ENCODE measurements at places on chromosomes 16 and 17.

- DNase-seq: no peak
Measured at GRCh38 chr16:68297908-68298307, 12.8 kb downstream of the SLC7A6OS start.

GRCh38 chr16:79639576-79640311, 39.2 kb upstream of the MAF start:
- DNase-seq: peak; percentile 4

DNA sequence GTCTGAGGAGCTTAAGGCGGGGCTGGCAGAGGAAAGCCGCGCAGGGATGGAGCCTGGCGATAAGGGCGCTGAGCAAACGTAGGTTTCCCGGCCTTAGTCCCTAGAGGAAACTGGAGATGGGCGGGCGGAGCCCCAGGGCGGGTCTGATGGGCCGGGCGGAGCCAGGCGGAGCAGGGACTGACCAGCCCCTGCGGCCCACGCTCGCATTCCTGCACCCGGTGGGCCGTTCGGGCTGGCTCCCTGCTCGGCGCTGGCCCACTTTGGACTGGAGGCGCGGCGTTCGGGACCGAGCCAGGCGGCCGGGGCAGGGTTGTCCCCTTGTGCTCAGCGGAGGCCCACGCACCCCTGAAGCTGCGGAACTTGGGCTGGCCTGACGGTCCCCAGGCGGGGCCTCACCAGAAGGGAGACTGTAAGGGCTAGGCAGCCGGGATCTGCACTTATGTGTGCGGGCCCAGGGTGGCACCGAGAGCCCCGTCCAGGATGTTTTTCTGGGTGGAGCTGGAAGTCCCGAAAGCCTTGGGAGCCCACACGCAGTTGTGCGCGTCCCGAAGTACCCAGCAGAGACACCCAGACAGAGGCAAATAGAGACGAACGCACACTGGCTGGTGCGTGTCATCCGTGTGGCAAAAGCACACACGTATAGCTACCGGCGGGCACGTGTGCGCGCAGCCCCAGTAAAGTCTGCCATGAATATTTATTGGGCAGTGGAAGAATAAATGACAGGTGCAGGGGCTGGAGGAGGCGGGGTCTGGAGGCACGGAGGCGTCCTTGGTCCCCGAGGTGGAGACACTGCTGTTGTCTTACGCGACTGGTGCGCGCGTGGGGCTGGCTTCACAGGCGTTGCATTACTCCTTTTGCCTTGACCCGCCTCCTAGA, 1.4 kb downstream of the PYDC1 start:
- no peak for DNase-seq

DNA sequence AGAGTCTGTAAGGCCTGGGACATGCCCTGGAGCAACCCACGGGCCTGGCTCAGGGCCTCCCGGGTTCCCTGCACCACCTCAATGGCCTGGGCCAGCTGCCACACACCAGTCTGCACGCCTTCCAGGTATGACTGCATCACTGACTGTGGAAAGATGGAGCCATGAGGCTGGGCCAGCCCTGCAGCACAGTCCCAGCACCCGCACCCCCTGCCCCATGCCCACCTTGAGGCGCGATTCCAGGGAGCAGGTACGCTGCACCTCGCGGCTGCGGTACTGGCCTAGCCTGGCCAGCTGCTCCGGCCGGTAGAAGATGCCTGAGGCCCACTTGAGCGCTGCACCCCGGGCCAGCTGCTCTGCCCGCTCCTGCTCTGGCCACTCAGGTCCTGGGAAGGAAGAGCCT, 1.1 kb downstream of the EXOC3L1 start:
- no peak for DNase-seq

DNA sequence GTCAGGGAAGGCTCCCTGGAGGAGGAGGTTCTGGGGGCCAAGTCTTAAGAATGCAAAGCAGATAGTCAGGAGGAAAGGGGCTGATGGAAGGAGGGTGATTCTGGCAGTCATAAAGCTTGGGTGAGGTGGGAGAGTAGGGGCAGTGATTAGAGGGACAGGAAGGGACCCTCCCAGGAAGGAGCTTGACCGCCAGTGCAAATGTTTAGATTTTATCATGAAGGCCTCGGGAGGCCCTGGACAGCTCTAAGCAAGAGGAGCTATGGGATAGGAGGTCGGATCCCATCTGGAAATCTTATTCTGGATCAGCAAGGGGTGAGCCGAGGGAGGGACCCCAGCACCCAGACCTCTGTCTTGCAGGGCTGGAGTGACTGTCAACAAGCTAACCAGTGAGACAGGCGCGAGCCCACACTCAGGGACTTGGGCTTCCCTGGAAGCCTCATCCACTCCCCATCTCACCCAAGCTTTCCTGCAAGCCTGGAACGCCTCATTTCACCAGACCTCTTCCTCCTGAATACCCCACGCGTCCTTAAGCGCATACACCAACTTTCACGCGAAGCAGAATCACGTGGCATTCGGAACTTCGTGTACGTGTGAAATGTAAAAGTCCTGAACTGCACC, 52.0 kb upstream of the CBX4 start:
- no peak for DNase-seq

DNA sequence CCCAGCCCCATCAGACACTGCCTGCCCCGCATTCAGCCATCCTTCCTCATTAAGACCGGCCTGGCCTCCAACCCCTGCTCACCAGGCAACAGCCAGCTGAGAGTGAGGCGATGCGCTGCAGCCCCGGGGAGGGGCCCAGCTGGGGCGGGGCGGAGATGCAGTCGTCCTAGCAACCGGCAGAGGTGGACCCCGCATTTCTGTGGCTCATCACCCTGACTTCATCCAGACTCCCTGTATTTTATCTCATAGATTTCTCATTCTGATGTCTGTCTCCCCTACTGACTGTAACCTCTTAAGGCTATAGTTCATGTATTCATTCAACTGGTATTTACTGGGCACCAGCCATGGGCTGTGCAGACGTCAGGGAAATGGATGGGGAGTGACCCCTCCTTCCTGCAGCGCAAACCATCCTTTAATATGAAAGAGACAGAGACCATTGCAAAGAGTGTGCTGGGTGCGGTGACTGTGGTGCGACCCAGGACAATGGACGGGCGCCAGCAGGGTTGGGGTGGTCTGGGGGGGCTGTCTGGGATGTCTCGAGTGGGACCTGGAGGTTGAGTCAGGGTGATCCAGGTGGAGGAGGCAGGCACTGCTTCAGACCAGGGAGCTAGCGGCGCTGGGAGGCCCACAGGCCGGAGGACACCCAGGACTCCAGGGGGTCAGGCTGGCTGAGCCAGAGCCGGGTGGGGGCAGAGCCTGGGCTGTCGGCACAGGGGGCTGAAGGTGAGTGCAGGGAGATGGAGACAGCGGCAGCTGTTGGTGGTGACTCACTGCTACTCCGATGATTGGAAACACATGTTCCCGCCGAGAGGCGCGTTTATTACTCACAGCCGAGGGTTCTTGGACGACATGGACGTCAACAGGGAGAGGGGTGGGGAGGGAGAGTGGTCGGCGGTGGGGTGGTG, 10.5 kb upstream of the TIMP2 start:
- no peak for DNase-seq

GRCh38 chr16:53960050-53960812, 256.3 kb downstream of the FTO start:
- no peak for DNase-seq

GRCh38 chr17:39927929-39928857, 661 bp downstream of the LRRC3C start:
- no peak for DNase-seq

DNA sequence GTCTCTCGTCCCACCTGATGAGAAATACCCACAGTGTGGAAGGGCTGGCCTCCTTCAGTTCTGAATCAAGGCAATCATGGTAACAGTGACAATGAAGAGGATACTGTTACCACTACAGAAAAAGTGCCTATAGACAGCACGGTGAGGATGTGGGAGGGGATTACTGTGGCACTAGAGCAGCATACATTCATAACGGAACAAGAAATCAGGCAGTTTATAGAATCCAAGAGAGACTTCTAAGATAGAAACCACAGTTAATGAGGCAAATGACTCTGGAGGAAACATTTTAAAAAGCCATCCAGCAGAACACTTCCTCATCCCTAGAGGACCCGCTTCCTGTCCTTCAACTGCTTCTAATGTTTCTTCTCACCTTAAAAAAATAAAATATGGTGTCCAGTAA, 2.7 kb downstream of the RUSF1 start:
- no peak for DNase-seq

DNA sequence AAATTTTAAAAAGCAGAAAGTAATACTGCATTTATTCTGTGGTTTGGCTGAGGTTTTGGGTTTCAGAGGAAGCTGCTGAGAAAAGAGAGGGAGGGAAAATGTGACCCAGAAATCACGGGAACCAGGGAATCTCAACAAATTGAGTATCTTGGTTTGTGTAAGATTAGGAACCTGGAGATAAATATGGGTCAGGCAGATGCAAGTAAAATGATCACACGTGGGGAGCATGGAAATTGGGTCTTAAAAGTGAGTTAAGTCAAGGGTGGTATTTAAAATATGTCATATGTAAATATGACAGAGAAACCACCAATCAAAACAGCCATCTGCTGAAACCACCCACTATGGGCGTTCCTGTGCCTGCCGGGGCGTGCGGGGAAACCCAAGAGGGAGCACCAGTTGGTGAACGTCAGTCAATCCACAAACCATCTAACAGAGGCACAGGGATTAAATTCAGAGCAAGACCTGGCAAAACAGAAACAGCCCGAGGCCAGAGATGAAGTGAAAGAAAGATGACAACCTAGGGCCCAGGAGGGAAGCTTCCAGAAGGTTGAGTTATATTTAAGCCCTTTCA, 33.4 kb downstream of the CDH13 start:
- DNase-seq: peak; percentile 62

- no peak for DNase-seq
Measured at GRCh38 chr16:35391328-35391727, 1931.9 kb downstream of the TP53TG3F start.

DNA sequence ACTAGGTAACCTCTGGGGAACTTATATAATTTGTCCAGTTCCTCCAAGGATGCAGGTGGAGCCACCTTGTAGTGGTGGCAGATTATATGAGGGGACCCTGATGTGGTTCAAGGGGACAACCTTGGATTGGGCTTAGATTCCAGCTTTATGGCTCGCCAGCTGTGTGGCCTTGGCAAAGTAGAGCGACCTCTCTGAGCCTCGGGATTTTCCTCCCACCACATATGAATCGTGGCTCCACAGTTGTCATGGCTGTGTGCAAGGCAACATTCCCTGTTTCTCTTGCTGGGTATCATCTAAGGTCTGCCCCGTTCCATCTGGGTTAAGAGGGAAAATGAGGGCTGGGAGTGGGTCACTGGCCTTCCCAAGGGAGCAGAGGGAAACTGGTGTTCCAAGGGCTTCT, 104.6 kb downstream of the RAB11FIP4 start:
- DNase-seq: no peak

DNA sequence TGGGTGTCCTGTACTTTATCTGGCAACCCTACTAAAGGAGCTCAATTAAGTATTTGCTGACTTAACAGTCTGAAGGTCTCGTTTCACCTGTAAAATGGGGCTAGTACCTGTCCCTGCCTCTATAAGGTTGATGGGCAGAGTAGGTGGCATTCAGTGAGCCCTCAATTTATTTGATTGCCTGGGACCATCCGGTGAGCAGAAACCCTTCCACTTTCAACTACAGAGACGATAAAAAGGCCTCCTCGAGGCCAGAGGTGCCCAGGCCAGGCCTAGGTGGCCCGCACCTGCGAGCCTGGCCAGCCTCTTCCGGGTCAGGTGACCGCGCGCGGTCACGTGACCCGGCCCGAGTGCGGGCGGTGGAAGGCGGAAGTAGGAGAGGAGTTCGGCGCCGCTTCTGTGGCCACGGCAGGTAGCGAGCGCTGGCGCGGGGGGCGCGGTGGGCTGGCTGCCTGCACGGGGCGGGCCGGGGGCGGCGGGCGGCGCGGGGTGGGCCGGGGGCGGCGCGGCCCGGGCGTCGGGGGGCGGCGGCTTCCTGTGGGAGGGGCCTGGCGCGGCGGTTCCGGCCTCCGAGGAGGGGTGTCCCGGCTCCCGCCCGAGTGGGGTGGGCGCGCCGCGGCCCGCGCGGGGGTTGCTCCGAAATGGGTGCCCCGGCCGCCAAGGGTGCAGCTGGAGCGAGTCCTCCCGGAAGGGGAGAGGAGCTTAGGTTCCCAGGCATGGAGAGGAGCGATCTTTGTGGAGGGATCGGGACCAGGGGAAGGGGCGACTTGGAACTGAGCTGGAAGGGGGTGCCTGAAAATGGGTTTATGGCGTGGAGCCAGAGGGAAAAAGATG, at the start of gene WWP2:
TSS of gene WWP2 (plus strand) at position 350 of the 831 bp plus-strand sequence. CDS start 24,679 bp downstream, outside the sequence.
- DNase-seq: peak; percentile 77
